ENCODE measurements at places on chromosomes 5 and 9. TPM values are rescaled to one million over a fixed set of nuclear protein-coding genes. Genes with fewer than 3 reads are reported as not detected.

GRCh38 chr9:89425024-89425805 lies 72.7 kb downstream of the SEMA4D start:
- no peak for DNase-seq

GRCh38 chr5:117065161-117065560 lies 490.5 kb upstream of the SEMA6A start:
- no peak for DNase-seq

- no peak for DNase-seq
These were observed 42.7 kb downstream of the TENT4A start for GRCh38 chr5:6755941-6756340.

- peak; percentile 83 for DNase-seq
These were observed 12.8 kb upstream of the PANK3 start for GRCh38 chr5:168592014-168592368.

GRCh38 chr5:170139786-170140335 lies 34.2 kb downstream of the FOXI1 start:
- no peak for DNase-seq

DNA sequence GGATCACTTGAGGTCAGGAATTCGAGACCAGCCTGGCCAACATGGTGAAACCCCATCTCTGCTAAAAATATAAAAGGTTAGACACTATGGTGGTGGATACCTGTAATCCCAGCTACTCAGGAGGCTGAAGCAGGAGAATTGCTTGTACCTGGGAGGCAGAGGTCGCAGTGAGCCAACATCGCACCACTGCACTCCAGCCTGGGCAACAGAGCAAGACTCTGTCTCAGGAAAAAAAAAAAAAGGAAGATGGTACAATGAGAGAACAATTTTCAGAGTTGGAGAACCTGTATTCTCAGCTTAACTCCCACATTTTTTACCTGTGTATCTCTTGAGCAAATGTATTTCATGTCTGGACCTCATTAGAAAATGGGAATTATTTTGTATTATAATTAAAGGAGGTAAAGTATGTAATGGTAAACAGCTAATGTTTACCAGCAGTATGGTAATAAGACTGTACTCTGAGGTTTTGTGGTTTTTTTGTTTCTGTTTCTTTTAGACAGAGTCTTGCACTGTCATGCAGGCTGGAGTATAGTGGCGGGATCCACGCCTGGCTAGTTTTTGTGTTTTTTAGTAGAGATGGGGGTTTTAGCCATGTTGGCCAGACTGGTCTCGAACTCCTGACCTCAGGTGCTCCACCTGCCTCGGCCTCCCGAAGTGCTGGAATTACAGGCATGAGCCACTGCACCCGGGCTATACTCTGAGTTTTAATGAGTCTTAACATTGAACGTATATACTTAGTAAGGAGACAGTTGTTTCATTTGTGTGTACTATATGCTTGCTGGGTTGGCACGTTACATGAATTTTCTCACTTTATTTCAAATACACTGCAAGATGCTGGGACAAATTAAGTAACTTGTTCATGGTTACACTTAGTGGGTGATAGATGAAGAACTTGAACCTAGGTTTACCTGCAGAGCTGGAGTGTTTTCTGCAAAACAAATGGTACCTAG lies 16.2 kb downstream of the UHRF2 start:
- no peak for DNase-seq

DNA sequence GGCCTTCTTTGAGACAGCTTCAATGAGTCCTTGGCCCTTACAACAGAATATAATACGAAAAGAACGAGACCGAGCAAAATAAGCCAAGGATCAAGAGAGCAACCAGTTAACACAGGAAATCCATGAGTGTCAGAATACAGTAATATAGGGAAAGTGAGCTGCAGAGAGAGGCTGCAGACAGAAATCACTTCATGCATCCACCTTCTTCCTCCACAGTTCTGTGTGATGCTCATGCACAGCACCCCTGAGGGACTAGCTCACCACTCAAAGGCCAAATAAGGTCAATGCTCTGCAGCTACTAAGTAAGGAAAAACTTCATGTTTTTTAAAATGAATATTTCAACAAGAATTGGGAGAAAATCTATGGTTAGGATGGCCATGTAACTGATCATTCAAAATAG lies 257.1 kb downstream of the MCTP1 start:
- DNase-seq = no peak

DNA sequence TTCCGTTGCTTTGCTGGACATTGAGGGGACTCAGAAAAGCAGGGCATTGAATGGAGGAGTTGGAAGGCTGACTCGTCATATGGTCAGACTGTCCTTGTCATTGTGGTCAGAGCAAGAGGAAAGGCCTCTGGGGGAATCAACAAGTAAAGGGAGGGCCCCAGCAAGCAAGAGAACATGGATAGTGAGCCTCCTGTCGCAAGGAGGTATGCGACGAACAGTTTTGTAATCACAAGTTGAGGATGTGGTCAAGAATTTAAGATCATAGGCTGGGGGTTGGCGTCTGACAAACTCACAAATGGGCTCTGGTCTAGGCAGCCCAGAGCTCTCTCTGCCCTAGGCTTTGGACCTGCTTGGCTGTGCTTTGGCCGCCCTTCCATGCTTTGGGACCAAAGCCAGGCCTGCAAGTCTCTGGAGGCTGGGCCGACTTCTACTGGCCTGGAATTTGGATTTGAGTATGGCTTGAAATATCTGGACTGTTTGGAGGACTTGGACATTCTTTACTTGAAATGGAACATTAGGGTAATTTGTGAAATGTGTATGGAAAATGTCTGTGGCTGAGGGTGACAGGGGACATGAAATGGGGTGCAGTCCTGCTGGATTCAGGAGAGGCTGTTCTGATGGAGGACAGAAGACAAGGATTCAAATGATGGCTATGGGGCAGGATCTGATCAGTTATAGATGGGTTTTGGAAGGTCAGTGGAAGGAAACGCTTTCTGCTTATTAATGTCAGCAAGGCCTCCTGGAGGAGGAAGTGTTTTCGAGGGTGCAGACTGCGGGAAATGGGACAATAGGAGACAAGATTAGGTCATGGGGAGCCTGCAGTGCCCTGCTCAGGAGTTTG lies 19.2 kb upstream of the NDST1 start:
- DNase-seq = peak; percentile 92

- peak; percentile 3 for DNase-seq
These were observed 69.0 kb upstream of the MSX2 start for GRCh38 chr5:174655351-174655750.

DNA sequence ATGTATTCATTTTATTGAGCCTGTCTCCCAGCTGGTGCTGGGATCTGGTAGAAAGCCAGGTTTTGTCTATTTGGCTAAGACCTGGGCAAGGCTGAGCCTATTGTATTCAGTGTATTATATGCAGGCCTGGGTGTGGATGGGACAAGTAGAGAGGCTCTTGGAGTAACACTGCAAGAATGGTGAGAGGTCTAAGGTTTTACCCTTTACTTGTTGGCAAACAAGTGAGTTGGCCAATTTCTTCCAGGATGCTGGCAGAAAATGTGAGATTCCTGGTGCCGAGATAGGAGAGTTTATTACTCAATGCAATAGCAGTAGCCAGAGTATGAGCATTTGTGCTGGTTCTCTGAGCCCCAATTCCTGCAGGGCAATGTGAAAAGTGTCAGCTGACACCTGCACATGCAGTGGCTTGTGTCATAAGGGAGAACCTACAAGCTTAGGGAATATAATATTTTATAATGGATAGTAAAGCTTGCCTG lies 141.7 kb upstream of the PRLR start:
- no peak for DNase-seq

DNA sequence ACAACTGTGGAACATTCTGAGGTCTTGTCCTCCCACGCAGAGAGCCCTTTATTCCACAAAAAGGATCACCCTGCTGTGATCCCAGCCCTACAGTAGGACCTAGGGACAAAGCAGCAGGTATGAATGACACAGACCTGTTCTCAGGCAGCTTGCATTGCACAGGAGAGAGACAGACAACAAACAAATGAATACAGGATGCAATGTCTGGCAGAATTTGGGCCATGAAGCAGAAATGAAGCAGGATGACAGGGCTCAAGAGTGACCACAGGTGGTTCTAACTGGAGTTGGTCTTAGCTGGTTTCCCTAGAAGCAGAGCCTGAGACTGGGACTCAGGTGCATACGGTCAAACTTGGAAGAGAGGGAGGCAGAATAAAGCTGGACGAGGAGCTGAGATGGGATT lies 388.8 kb downstream of the CDK5RAP2 start:
- no peak for DNase-seq

DNA sequence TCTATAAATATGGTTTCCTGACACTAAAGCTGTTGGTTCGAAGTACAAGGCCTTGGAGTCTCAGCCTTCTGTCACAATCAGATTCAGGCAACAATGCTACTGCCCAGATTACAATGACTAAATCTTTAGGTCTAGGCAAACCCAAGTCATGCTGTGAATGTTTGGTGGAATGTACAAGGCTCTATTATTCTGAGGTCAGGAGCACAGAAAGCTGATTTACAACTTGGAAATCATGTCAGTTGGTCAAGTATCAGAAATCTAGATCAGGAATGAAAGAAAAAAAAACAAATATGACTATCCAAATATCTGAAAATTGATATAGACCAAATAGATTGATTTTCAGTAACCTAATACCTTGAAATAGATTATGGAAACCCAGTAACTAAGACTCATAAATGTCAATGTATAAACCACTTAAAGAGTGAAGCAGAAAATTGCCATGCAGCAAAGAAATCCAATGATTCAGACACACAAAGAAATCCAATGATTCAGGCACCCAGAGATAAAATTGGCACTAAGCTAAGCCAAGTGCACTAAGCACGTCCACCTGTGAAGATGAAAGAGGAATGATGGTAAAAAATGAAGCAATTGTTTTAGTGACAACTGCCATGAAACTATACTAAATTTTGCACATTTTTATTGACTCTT lies 588.0 kb upstream of the TUSC1 start:
- DNase-seq = no peak

Gene MBLAC2
- 8.2 TPM for total RNA-seq

Gene MYOT
- total RNA-seq = not detected

Gene DAB2IP
- 105 TPM for total RNA-seq

Gene ALDOB
- not detected for total RNA-seq

Gene GADD45G
- 34.6 TPM for total RNA-seq

Gene CDC14B
- total RNA-seq = 48.5 TPM

Gene TPD52L3
- total RNA-seq = not detected

Gene SEMA6A
- total RNA-seq = 27.6 TPM

Gene CHD1
- 27.9 TPM for total RNA-seq
